Right lobe of liver (tissue), 6 donors: ENCODE measurements at places on chromosomes 13 and 19. TPM values are rescaled to one million over a fixed set of nuclear protein-coding genes. Genes with fewer than 3 reads are reported as not detected.

TNFRSF19 gene
- total RNA-seq = 0.06 TPM

GRCh38 chr13:42865768-42866102 is 84.4 kb downstream of the FAM216B start:
- DNase-seq = no peak

- no peak for DNase-seq
Measured at GRCh38 chr13:42762251-42762650, 19.1 kb upstream of the FAM216B start.

DNA sequence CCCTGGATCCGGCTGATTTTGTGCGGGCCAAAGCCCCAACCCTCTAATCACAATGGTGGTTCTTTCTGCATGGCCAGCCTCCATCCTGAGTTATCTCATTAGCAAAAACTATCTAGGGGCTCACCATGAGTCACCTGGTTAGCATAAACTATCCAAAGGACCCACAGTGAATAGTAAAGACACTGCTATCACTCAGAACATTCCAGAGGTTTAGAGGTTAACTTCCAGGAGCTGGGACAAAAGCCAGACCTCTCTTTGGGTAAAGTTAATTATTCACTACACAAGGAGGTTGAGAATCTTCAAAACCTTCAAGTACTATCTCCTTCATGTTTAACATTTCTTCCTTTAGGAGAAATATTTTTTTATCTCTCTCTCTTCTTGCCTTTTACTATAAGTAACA is 18.8 kb upstream of the PPP5C start:
- DNase-seq = no peak

- no peak for DNase-seq
Measured at GRCh38 chr13:106522112-106522705, 13.3 kb downstream of the EFNB2 start.

DNA sequence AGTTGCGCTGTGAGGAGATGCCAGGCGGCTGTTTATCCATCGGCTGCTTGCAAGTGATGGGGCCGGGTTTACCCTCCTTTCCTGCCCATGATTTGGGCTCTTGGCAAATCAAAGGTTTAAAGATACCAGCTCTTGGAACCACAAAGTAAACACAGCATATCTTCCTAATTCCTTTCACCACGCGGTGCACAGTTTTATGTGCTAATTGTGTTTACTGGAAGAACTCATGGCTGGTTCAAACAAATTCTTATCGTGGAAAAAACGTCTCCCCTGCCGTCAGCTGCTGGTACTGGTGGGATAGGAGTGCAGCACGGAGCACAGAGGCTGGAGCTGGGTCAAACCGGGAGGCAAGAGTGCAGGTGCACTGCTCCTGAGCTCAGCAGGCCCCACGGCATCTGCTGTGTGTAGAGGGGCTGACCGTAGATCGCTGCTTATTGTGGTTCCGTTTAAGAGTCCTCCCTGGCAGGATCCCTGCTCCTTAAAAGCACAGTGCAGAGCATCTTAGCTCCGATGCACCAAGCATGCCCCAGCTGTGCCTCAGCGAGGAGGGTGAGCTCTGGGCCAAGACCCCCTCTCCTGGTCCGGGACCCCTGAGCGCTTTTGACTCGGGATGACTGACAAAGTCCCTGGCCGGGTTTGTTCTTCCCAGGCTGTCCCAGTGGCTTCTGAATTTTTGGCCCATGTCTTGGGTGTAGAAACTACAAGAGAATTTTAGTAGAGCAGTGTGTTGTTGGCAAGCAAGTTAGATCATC is 51.3 kb upstream of the GAS6 start:
- DNase-seq = no peak

DNA sequence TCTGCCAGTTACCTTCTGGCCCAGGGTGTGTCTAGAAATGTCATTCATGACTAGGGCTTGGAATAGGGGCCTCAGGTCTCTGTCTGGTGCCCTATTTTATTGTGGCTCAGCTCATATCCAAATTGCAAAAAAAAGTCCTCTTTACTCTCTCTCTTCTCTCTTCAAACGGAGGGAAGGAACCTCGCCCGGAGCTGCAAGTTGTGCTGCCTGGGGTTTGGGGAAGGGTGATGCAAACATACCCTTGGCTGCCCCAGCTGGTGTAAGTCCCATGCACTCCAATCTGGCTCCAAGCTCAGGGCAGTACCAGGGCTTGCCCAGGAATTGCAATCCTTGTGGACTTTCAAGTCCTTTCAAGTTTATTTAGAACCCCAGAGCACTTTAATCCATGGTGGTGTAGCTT is 549.6 kb downstream of the PCDH17 start:
- DNase-seq = no peak

ZNF829 gene
- total RNA-seq = 0.95 TPM

FAM216B gene
- not detected for total RNA-seq

DNA sequence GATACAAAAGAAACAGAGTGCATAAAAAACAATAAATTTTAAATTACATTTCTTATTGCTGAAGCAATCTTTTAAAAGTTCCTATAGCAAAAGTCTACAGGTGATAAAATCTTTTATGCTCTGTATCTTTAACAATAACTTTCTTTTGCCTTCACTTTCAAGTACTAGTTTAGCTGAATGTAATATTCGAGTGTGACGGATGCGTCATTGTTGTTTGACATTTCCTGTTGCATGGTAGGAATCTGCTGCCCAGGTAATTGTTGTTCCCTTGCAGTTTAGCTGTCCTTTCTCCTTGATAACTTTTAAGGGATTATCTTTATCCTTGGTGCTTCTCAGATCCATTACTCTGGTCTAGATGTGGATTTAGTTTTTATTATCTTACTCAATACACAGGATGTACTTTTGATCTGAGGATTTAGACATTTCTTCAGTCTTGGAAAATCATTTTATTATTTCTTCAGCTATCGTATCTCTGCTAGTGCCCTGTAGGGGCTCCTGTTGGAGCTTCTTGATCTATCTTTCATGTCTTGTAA is 2.1 kb upstream of the CPB2 start:
- no peak for DNase-seq

DNA sequence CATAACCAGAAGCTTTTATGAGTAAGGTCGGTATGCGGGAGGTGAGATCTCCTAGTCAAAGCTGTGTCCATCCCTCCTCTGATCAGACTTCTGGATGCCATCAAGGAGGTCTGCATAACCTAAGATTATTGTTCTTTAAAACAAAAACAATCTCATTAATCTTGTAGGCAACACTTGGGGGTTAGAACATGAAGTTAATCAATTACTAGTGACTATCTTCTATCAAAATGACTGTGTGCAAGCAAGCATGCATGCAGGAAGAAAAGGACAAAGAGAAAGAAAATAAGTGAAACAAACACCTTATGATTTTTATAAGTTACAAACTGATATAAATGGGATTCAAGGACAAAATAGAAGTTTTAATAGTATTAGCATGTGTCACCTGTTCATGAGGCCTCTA is 2435.9 kb upstream of the PCDH20 start:
- no peak for DNase-seq

- no peak for DNase-seq
Measured at GRCh38 chr13:30004204-30004603, 153.8 kb upstream of the UBL3 start.

DNA sequence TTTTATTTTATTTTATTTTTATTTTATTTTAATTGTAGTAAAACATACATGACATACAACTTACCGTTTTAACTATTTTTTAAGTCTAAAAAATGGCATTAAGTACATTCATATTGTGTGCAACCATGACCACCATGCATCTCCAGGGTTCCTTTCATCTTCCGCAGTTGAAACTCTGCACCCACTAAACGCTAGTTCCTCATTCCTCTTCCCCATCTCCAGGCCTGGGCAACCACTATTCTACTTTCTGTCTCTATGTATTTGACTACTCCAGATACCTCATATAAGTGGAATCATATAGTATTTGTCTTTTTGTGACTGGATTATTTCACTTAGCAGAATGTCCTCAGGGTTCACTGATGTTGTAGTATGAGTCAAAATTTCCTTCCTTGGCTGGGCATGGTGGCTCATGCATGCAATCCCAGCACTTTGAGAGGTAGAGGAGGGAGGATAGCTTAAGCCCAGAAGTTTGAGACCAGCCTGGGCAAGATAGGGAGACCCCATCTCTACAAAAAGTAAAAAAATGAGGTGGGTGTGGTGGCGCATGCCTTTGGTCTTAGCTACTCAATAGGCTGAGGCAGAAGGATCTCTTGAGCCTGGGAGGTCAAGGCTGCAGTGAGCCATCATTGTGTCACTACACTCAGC is 55.7 kb upstream of the ZNF507 start:
- DNase-seq = no peak

FXYD7 gene
- 0.49 TPM for total RNA-seq

GRCh38 chr13:31859571-31859970 is 120.2 kb downstream of the RXFP2 start:
- DNase-seq = no peak

DNA sequence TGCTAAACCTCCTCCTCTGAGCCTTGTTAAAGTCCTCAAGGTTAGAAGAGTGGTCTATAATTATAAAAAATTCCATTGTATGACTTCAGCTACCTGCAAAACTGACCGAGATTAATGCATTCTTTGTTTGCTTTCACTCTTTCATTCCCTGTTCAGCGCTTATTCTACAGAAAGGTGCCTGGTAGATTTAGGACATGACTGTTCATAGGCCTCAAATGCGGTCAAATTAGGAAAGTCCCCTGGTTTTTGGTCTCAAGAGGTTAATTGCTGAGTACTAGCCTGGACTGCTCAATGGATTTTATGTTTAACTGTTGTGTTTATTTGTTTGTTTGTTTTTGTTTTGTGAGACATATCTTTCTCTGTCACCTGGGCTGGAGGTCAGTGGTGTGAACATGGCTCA is 35.4 kb downstream of the KL start:
- no peak for DNase-seq

- no peak for DNase-seq
Measured at GRCh38 chr19:32387701-32388392, 17.7 kb upstream of the DPY19L3 start.

DNA sequence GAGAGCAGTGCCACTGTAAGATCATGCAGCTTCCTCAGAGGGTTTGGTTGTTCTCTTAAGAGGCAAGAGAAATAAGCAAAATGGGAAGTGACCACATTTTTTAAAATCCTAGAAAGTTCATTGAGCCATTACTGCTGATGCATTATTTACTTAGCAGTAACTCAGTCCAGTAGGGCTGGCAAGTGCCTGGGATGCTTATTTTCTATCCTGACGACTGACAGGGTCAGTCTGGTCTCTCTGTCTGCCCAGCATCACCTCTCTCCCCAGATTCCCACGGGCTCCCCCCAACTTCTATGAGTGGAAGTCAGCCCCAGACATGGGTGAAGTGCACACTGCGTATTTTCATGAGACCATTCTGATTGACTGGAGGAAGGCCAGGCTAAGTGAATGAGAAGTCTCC is 10.4 kb downstream of the SHISA2 start:
- no peak for DNase-seq

DNA sequence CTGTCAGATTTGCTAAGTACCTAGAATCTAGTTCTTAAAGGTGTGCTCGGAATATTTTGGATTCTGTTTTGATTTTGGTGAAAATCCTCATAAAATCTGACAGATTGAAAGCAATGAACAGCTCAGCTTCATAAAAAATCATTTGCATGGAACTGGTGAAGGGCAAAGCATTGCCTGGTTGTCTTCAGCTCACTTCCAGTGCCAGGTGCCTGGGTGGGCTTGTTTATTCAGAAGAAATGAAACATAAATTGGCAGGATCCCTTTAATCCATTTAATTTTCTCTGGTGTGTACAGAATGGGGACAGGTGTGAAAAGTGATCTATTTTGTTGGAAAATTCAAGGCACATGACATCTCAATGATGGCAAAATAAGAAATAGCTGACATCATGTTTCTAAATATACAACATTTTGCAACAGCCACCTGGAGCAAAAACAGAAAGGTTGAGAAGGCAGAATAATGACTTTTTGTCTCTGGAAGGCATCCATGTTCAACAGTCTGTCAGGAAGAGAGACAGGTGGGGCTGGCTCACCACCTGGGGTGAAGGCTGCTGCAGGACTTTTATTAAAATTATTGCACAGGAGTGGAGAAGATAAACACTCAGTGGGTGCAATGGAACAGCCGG is 52.2 kb downstream of the RFC3 start:
- DNase-seq = peak; percentile 63

DNA sequence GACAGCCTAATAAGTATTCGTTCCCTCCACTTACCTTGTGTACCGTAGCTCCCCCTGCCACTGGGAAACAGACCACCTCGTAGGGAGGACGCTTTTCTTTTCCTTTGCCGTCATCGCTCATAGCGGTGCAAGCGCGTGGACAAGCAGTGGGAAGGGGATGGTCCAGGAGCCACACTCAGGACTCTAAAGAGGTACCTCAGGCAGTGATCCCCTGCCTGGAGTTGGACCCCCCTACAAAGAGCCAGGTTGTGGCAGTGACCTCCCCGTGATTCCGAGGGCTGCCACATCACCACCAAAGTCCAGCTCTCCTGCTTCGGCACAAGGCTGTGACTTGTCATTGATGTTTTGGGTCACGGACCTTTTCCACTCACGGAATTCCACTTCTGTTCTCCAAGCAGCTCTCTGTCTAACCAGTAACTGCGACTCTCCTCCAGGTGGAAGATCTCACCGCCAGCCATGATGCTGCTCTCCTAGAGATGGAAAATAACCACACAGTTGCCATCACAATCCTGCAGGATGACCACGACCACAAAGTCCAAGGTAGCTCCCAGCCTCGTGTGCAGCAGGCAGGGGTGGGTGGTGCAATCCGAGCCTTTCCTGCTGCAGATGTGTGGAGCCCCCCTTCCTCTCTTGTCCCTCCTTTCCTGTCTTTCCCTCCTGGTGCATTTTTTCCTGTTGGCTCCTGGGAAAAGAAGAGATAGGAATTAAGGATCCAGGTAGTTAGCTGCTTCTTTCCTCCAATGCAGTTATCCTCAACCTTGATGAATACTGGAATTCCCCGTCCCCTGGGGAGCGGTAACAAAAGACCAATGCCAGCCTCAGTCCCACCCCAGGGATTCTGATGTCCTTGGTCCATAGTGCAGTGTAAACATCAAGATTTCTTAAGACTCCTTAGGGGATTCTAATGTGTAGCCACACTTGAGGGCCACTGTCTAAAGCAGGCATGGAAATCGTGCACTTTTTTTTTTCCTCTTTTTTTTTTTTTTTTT is 107.7 kb downstream of the SLC7A1 start:
- DNase-seq = no peak

DNA sequence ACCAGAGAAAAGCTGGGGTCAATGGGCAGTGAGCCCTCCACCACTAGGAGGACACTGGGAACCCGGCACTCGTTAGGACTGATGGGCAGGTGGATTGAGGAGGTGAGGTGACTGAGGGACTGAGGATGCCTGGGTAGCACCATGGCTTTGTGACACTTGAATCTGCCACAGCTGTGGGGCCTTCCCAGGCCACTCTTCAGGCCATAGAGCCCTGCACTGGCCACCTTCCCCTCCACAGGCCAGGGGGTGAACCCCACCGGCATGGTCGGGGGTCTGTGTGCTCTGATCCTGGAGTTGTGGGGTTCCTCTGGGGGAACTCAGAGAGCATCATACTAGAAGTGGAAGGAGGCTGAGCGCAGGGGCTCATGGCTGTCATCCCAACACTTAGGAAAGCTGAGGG is 423.5 kb downstream of the ZNF536 start:
- DNase-seq = no peak

MYO1F gene
- 7.9 TPM for total RNA-seq

ZNF780A gene
- total RNA-seq = 10.4 TPM
